ENCODE measurements at places on chromosomes 12 and 14. TPM values are rescaled to one million over a fixed set of nuclear protein-coding genes. Genes with fewer than 3 reads are reported as not detected.

AKAP6 gene
- total RNA-seq, result 7.1 TPM

CCDC197 gene
- not detected for total RNA-seq

DENND5B gene
- total RNA-seq, result 19.8 TPM

GYS2 gene
- total RNA-seq, result not detected

SLC17A8 gene
- total RNA-seq, result not detected

All from A172 (cell line).